ENCODE measurements at places on chromosomes 7 and 10.

DNA sequence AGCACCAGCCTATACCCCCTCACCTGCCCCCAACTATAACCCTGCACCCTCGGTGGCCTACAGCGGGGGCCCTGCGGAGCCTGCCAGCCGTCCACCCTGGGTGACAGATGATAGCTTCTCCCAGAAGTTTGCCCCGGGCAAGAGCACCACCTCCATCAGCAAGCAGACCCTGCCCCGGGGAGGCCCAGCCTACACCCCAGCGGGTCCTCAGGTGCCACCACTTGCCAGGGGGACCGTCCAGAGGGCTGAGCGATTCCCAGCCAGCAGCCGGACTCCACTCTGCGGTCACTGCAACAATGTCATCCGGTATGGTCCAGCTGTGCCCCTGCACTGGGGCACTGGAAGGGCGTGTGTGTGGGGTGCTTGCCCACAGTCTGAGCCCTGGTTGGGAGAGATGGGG, 40.0 kb upstream of the BMPR1A start:
- no peak for DNase-seq

GRCh38 chr10:56142092-56142728, 218.8 kb downstream of the ZWINT start:
- DNase-seq, result no peak

DNA sequence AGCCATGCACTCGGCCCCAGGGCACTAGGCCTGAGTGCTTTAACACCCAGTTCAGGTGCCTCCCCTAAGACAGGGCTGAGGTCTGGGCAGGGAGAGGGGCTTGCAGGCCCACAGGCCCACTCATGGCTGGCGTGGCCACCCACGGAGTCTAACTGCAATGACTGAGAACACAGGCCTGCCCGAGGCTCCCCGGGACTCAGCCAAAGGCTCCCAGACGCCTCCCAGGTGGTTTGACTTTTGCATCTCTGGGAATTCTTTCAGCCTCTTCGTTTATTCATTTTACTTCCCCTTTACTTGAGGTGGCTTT, 37.3 kb downstream of the PTPRN2 start:
- no peak for DNase-seq

GRCh38 chr7:5773661-5774086, 7.8 kb downstream of the RNF216 start:
- peak; percentile 92 for DNase-seq
